ENCODE measurements at places on chromosomes 5 and 9. TPM values are rescaled to one million over a fixed set of nuclear protein-coding genes. Genes with fewer than 3 reads are reported as not detected.

GRCh38 chr9:20340511-20340861, 281.8 kb downstream of the MLLT3 start:
- DNase-seq, result no peak

- no peak for DNase-seq
Measured at GRCh38 chr9:2461892-2462291, 159.7 kb upstream of the VLDLR start.

DNA sequence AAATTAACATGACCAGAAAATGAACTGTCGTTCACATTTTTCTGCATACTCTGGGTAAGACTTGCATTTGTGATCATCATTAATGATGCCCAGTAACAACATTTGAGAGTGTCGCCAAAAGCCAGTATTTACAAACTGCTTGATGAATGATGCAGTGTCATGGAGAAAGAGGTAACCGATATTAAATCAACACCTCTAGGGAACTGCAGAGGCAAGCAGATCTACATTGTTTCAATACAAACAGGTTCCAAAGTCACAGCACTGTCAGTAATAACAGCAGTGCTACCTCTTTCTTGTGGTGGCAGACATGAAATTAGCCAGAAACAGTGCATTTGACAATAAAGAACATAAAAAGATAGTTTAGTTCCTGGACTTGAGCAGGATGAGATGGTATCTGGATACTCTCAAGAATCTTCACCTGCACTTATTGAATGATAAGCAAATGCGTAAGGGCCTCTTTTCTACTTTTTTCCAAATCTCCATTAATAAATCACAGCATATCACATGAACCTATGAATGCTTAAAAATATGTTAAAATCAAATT, 456.6 kb downstream of the ARHGEF28 start:
- DNase-seq, result no peak

DNA sequence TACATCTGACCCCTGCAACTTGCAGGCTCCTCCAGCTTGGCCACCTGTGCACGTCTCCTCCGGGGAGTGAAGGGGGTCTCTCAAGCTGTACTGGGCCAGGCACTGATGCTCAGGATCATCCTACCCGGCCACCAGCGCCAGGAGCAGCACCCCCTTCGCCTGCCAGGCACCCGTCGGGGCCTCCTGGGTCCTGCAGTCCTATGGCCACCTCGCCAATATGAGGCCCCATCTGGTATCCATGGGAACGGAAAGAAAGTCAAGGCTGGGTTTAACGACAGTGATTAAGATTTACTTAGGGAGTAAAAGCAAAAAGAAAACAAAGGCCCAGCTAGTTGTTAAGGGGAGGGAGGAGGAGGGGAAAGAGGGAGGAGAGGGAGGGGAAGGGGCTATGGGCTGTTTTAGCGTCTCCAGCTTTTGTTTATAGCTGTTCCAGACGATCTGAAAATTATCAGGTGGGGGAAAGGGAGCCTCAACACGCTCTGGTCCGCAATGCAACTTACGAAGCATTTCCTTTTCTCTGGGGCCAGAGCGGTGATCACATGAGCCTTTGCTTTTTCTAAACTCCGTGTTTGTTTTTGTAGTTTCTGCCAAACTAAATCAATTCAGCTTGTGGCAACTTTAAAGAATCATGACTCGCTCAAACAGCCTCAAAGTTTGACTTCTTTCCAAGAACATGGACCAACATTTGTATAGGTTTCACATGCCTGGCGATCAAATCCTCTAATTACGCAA, 132.4 kb downstream of the ROR2 start:
- no peak for DNase-seq

DNA sequence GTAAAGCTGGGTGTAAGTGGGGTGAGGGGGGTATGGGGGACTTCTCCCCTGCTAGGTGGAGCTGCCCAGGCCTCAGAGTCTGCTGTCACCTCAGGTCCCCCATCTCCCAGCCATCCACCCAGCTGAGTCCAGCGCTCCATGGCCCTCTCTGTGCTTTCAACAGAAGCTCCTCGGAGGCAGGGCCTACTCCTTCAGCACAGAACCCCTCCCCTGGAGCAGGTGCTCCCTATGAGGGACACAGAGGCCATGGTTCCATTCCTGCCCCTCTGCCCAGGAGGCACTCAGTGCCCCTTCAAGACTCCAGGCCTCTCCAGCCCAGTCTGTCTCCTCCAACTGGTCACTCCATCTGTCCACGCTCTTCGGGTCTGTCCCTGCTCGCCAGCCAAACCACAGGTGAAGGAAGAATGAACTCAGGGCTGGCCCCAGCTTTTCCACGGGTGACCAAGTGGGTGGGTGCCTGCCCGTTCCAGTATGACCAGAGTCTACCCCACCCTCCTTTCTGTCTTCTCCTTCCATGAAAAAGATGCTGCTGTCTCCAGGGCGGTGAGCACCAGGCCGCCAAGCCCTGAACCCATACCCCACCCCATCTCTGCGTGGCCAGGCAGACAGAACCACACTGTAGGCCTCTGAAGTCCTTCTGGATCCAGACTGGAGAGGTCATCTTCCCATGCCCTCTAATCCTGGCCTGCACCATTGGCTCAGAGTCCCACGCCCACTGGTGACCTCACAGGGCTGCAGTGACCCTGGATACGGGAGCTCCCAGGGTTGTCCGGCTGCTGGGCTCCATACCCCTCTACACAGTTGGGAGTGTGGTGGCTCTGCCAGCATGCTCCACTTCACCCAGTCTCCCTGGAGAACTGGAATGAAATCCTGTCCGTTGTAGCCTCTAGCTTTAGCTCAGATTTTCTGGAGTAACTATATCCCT, 11.9 kb downstream of the GBGT1 start:
- DNase-seq, result no peak

The CARD19 gene
- polyA plus RNA-seq, result 27.7 TPM

DNA sequence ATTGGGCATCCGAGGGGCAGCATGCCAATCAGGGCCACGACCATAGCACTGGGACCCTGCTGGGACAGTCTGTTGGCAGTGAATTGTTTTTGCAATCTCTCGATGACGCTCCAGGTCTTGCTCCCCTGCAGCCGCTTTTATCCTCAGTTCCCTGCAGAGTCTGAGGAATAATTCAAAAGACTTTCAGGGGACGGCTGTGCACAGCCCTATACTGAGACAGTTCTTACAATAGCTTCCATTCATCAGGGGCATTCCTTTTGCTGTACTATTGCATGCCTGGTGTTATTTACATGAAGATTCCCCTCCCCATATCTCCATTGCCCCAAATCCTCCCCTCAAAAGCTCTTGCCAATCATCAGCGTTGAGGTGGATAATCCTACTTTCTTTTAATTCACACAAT, 163.3 kb upstream of the WWC1 start:
- DNase-seq, result no peak

The LCN15 gene
- 0.67 TPM for polyA plus RNA-seq

DNA sequence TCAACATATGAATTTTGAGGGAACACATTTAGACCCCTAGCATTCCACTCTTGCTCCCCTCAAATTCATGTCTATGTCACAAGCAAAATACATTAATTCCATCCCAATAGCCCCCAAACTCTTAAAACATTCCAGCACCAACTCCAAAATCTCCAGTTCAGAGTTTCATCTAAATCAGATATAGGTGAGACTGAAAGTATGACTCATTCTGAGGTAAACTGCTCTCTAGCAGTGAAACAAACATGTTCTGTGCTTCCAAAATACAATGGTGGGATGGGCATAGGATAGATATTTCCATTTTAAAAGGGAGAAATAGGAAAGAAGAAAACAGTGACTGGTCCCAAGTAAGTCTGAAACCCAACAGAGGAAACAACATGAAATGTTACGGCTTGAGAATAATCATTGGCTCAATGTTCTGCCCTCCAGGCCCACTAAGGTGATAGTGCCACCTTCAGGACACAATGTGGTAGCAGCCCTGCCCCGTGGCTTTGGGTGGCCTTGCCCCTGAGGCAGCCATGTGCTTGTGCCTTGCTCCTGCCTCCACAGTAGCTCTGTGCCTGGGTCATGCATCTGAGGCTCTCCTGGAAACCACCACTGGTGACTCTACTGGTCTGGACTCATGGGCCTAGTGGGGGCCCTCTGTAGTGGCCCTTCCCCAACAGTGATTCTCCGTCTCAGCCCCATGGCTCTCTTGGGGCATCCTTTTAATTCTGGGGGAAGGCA, 36.4 kb upstream of the IPPK start:
- no peak for DNase-seq

- no peak for DNase-seq
Measured at GRCh38 chr5:15992918-15993317, 186.7 kb downstream of the MARCHF11 start.

DNA sequence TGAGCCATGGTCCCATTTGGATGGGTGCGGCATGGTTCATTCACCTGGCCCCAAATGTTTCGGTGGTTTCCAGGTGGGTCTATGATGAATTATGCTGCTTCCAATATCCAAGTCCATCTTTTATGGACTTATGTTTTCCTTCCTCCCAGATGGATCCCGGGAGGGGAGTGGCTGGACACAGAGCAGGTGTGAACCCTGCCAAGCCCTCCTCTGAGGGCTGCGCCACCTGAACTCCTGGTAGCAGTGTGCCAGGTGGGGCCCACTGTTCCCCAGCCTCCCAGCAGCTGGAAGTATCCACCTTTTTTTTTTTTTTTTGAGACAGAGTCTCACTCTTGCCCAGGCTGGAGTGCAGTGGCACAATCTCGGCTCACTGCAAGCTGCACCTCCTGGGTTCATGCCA, 42.9 kb downstream of the WNK2 start:
- DNase-seq, result no peak

GRCh38 chr5:132462856-132463745, 27.5 kb downstream of the IRF1 start:
- DNase-seq, result no peak

GRCh38 chr5:90802474-90803317, 244.1 kb downstream of the ADGRV1 start:
- no peak for DNase-seq

The FSTL4 gene
- polyA plus RNA-seq, result not detected

The THG1L gene
- polyA plus RNA-seq, result 25.5 TPM

DNA sequence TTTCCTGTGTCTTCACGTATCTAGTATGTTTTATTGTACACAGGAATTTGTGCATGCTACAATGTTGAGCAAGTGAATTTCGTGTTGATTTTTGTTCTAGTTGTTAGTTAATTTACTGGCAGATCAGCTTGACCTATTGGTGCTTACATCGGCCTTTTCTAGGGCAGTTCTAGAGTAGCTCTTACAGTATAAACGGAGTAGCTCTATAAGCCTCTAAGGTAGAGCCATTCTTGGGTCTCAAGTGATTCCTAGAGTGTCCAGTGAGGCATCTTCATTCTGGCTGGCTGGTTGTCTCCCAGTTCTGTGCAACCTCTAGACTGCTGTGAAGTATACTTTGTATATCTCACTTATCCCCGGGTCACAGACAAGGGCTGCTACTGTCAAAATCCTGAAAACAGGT, 364.6 kb downstream of the CDH10 start:
- no peak for DNase-seq

DNA sequence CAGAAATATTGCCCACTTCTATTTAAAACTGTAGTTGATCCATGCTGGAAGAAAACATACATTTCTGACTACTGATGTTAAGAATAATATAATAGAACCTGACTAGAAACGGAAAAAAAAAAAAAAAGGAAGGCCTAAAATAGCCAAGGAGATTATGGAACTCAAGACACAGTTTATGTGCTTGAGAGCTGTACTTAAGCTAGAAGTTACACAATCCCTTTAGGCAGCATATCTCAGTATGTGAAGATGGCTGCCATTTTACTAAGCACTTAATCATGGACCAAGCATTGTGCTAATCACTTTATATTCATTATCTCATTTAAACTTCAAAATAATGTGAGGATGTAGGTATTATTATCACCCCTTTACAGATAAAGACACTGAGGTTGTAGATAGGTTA, 73.0 kb upstream of the NR4A3 start:
- DNase-seq, result no peak

DNA sequence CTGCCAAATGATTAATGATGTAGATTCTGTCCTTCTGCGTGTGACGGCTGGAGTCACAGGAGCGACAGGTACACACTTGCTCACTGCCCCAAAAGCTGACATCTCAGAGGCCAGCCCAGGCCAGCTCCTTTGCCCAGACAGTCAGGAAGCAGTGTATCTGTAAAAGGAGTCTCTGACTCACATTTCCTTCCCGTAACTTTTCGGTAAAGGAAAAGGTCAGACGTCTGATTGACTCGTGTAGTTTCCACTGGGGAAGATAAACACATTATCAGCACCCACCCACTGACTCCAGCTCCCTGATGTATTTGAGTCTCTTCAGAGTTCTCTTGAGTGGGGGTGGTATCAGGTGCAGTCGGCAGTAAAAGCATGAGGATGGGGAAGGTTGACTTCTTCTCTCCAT, 64.4 kb upstream of the WWC1 start:
- no peak for DNase-seq

GRCh38 chr5:82730913-82731312, 346.3 kb downstream of the TMEM167A start:
- no peak for DNase-seq

The NSMF gene
- 0.91 TPM for polyA plus RNA-seq

Measured in GM12878 (cell line).